Neural progenitor cell (in vitro differentiated cells): ENCODE measurements at places on chromosomes 11 and 22. TPM values are rescaled to one million over a fixed set of nuclear protein-coding genes. Genes with fewer than 3 reads are reported as not detected.
A peak's percentile ranks its signal among the peaks of the same experiment; 100 is the strongest.

- no peak for DNase-seq
Observed at GRCh38 chr11:117859488-117860112, 16.9 kb downstream of the FXYD6 start.

DNA sequence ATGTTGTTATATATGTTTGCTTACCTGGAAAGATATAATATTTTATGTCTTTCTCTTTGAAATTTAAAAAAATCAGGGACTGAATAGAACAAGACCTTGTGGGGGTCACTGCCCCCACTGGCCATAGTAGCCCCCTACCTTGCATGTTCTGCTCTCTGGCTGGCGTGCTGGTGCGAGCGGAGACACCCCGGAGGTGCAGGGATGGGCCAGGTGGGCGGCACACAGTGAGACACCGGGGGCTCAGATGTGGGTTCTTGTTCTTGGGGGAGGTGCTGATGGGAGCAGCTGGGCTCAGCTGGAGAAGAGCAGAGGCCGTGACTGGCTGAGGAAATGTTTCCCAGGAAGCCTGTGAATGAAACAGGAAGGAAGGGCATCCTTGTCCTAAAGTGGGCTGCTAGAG is 20.2 kb downstream of the GAB4 start:
- DNase-seq: no peak

DNA sequence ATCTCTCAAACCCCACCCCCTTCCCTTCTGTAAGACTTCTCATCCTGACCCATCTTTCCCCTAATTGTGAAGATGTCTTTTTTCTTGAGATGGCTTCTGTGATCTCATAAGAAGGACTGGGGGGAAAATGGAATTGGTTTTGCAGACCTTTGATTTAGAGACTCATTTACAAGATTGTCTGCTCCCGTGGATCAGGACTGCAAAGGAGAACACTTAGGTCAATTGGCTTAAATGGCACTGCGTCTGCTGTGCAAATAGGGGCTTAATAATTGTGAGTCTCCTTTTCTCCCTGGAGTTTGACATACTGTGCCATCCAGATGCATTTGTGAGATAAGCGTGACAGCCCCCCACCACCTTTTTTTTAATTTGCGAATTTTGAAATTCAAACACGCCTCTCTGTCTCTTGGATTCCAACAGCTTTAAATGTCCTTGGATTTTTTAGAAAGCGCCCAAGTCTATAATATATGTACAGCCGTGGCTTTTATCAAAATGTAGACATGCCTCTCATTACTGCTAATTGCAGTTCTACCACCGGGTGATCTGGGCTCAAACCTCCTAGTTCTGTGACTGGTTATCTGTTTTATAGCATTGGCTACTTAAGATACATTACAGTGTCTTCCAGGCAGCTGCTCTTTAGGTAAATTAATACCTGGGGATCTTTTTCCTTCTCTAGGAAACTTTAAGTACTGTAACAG is 150.0 kb downstream of the DBX1 start:
- DNase-seq: no peak

MUC5AC gene
- not detected in 2 replicates for total RNA-seq

IL17REL gene
- total RNA-seq: 0.15 TPM in 1 of 2 replicates, not detected in the other

GRCh38 chr11:11349870-11350337 is 3.1 kb downstream of the CSNK2A3 start:
- no peak for DNase-seq

DNA sequence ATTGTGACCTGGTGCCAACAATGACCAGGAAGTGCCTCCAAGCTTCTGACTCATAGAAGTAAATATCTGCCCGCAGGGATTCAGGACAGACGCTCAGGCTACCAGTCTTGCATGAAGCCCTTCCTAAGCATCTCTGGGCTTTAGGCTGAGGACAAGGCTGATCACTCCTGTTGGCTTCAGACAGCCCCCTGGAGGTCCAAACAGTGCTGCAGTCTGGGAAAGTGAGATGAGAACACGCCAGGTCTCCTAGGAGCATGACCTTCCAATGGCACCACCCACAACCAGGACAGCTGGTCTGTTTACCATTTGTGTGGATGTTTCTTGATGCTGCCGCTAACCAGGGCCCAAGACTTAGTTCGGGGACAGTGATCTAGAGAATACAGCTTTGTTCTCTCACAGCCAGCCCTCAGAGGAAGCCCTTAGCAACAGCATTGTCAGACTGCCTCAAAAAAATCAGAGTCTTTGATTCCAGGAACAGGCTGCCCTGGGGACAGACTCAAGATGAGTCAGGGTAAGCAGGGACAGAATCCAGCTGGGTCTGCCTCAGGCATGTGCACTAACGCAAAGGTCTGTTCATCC is 111.2 kb downstream of the ZNF280B start:
- peak; percentile 52 for DNase-seq

GRCh38 chr11:103601225-103601846 is 435.1 kb upstream of the DDI1 start:
- peak; percentile 67 for DNase-seq

HTR3A gene
- total RNA-seq: 0.19 TPM in 1 of 2 replicates, not detected in the other

ADM2 gene
- total RNA-seq: 0.13 and 2.6 TPM in 2 replicates

DNA sequence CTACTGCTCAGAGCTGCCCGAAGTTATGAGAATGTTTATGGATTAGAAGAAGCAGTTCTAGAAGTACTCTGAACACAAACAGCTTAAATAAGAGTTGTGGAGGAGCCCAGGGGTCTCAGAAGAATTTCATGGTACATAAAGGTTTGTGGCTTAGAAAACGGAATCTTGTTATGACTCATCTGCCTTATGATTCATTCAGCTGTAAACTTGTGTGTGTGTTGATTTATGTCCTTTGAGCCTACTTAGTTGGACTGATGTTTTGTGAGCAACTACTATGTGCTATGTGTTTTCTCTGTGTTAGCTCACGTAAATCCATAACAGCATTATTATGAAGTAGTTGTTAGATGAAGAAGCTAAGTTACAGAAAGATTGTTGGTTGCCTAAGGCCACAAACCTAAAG is 203.7 kb downstream of the PGR start:
- DNase-seq: no peak

TMEM45B gene
- total RNA-seq: not detected in 2 replicates

DNA sequence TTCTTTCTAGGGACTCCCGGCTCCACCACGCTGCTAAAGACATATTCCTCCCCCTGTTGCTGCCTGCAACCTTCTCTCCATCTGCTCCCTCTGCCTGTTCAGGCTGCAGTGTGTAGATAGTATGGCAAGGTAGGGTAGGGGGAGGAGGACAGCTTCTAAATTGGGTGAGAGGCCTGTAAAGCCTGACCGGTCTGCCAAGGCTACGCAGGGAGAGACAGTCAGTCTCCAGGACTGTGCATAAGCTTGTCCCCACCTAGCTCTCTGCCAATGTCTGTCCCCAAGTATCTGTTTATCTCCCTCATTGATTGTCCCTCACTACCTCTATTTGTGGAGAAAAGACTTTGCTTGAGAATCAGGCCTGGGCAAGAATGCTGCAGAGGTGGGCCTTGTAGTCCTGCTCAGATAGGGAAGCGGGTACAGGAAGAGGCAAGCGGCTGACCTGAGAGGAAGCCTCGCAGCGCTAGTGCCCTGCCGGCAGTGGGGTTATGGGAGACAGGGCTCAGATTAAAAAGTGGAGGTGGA is 871 bp upstream of the SEZ6L start:
- DNase-seq: peak; percentile 38

DNA sequence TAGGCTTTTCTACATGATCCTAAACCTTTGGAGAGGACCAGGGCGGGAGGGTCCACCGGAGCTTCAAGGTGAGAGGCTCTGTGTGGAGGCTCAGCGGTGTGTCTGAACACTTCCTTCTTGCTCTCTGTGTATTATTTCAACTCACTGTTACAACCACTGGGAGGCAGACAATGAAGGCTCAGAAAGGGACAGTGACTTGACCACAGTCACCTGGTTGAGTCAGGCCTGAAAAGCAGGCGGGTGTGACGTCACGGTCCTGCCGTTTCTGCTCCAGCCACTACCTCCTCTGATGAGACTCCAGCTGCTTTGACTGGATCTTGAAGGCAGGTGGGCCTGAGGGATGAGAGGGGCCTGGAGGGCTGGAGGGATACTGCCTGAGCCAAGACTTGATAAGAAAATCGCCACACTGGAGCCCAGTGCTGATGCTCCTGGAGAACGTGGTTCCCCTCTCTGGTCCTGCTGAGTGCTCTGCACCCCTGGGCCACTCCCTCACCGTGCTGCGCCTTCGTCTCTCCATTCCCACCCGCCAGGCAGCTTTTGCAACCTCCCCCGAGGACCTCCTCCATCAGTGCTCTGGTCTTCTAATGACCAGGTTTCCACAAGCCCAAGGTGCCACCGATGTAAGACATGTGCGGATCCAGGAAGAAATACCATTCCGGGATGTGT is 27.9 kb downstream of the KCNC1 start:
- no peak for DNase-seq

GRCh38 chr11:134479206-134480135 is 67.4 kb upstream of the B3GAT1 start:
- DNase-seq: no peak

- DNase-seq: peak; percentile 21
Observed at GRCh38 chr11:115087791-115088190, 409.5 kb downstream of the NXPE2 start.

CRYBB2 gene
- 0.65 TPM in 1 of 2 replicates, not detected in the other for total RNA-seq

- DNase-seq: no peak
Observed at GRCh38 chr22:42635531-42635930, 4.9 kb downstream of the ATP5MGL start.

DNA sequence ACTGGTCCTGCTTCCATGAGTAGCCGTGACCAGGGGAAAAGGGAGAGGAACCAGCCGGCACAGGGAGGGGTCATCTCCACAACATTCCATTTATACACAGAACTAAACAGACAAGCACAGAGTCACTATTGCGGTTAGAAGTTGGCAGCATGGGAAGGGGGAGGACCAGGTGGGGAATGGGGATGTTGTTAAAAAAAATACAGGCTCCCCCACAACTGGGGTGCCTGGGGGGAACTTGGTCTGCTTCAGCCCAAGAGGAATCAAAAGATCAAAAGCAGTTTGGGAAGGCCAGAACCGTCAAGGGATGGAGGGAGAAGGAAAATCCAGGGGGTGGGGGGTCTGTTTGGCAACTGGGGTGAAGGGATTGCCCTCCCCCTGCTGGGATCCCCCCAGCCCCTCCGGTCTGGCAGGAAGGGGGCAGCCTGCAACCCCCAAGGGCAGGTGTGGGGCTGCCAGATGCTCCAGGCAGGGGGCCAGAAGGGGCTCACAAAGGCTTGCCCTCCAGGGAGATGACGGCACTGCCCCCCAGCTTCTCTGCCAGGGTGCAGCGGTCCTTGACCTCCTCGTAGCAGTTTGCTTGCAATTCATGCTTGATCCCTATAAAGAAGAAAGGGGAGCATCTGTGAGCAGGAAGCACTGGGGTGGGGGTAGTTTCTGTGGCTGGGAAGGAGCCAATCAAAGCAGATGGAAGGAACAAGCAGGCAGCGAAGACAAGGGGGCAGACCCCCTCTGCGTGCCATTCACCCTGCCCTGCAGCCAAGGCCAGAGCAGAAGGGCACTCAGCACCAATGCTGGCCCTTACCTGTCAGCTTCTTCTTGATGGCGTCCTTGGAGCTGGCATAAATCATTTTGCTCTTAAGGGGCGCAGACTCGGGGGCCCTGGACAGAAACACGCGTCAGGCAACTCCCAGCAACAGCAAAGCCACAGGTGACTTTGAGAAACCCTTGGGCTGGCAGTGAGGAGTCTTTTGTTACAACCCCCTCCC is 2.8 kb downstream of the CFL1 start:
- DNase-seq: no peak

- DNase-seq: peak; percentile 13
Observed at GRCh38 chr11:26947904-26948639, 45.8 kb upstream of the FIBIN start.

GRCh38 chr11:48261600-48261999 is 2.1 kb upstream of the OR4X1 start:
- DNase-seq: no peak

SLC15A3 gene
- total RNA-seq: 1.4 and 3.3 TPM in 2 replicates

MUC6 gene
- not detected in 2 replicates for total RNA-seq

PRG3 gene
- total RNA-seq: not detected in 2 replicates

DNA sequence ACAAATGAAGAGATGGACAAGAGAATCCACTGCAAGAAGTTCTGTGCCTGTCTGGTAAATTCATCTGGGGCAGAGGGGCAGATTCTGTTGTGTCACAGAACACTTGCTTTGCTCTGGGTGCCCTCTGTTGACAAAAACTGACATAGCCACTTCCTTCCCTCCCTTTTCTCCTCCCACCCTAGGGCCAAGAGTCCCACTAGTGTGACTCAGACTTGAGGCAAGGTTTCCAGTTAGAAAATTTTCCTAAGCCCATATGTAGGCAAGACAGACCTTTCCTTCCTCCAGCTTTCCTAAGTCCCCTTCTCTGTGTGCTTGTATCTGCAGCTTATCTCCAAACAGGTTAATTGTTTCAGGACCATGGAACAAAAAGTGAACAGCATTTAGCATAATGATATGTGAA is 106.8 kb downstream of the RBFOX2 start:
- peak; percentile 73 for DNase-seq

C2CD2L gene
- 1.5 and 3.7 TPM in 2 replicates for total RNA-seq

MLC1 gene
- total RNA-seq: not detected in 2 replicates

- DNase-seq: no peak
Observed at GRCh38 chr22:42310291-42311015, 40.0 kb upstream of the TCF20 start.

ELF5 gene
- not detected in 2 replicates for total RNA-seq

DNA sequence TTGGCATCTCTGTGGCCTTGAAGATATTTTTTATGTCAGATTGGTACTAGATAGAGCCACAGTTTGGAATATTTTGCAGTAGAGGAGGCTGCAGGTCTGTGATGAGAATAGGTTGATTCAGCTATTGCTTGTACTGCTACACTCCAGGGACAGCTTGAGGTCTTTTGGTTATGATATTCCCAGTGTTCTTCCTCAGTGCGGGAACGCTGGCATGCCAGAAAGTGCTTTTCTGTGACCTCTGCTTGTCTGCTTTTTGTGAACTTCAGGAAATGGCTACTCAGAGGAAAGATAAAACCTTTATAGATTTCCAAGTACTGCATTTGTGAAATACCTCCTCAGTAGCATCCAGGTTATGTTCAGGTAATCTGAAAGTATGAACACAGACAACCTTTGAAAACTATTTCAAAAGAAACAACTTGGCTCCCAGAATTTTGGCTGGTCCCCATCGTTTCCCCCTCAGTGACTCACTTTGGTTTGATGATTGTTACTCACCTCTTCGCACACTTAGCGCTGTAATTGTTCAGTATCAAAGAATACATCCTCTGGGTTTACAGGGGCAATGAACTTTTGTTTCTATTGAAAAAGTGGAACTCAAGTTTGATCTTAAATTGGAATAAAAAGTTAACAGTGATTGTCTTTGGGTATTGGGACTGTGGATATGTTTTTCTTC is 191.4 kb downstream of the HIPK3 start:
- DNase-seq: no peak

DNA sequence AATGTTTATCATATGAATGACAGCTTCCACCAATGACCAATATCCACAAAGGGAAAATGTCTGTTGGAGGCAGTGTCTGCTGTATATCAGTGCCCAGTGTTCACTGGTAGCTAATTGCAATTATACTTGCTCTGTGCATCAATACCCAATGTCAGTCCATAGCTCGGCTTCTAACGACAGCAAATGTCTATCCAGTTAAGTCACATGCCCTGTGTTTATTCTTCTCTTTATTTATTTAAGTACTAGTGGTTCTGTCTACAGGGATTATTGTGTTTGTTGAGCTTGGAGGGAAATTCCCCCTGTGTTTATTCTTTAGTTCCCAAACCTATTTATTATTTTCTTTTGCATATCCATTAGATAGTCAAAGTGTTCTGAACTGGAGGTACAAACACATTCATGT is 18.6 kb downstream of the TSKU start:
- DNase-seq: no peak
